ENCODE measurements at places on chromosomes 5 and 9. TPM values are rescaled to one million over a fixed set of nuclear protein-coding genes. Genes with fewer than 3 reads are reported as not detected.

The TRIM36 gene
- 1.0 TPM for total RNA-seq

DNA sequence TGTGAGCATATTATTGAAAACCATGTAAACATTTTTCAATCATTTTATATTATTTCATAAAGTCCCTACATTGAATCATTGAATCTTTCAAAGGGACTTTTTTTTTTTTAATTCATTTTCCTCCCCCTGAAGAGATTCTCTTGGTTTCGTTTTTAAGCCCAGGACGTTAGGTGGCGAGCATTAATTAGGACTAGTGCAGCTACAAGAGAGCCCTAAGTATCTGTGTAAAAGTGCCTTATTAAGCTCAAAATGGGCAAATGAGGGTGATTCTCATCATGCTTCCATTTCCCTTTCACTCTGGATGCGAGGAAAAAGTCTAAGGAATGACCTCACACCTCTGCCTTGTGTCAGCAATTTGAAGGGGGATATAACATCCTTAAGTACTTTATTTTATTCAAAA is 517.9 kb upstream of the ITGA1 start:
- DNase-seq: no peak

- no peak for DNase-seq
These were observed 20.8 kb upstream of the THG1L start for GRCh38 chr5:157710431-157710830.

GRCh38 chr5:119131530-119132304 is 60.8 kb downstream of the DMXL1 start:
- DNase-seq: peak; percentile 21

GRCh38 chr5:373710-374602 is 52.4 kb downstream of the AHRR start:
- no peak for DNase-seq

- DNase-seq: no peak
These were observed 114.0 kb downstream of the CDC42SE2 start for GRCh38 chr5:131377785-131378325.
